Stomach (tissue), 19 donors: ENCODE measurements at places on chromosomes 16 and 17. TPM values are rescaled to one million over a fixed set of nuclear protein-coding genes. Genes with fewer than 3 reads are reported as not detected.

Gene KRTAP3-1
- polyA plus RNA-seq, result not detected

Gene NDUFAF8
- polyA plus RNA-seq, result 37.7 TPM

Gene SLC38A8
- 0.08 TPM for polyA plus RNA-seq

Gene BTBD17
- polyA plus RNA-seq, result not detected

Gene UTP18
- 20.8 TPM for polyA plus RNA-seq

Gene SGCA
- polyA plus RNA-seq, result 6.0 TPM

Gene ABCC1
- polyA plus RNA-seq, result 10.5 TPM

Gene CCDC92B
- 0.12 TPM for polyA plus RNA-seq

Gene CLEC18A
- 0.31 TPM for polyA plus RNA-seq

Gene TBC1D3H
- not detected for polyA plus RNA-seq
